ENCODE measurements at places on chromosomes 12 and 14.

GRCh38 chr12:108468196-108468968, 46.7 kb upstream of the FICD start:
- DNase-seq: peak; percentile 26

- no peak for DNase-seq
These were observed 54.5 kb upstream of the PRICKLE1 start for GRCh38 chr12:42643881-42644579.

- DNase-seq: no peak
These were observed 246.1 kb upstream of the CCDC196 start for GRCh38 chr14:66240105-66240504.

DNA sequence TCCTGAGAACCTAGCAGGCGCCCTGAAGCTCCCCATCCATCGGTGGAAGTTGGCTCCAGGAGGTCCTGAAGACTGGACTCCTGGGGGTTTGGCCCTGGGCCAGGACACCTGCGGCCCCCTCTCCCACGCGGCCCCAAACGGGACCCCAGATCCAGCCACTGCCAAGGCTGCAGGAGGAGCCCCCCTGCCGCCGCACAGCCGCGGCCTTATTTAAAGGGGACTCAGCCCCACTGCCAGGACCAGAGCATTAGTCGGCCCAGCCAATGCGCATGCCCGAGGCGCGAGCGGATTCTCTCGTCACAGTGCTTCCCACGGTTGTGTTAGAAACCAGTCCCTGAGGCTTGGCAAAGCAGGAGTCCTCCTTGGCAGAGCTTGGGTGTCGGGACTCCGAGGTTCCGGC, 775.2 kb upstream of the ALG10B start:
- DNase-seq: no peak

DNA sequence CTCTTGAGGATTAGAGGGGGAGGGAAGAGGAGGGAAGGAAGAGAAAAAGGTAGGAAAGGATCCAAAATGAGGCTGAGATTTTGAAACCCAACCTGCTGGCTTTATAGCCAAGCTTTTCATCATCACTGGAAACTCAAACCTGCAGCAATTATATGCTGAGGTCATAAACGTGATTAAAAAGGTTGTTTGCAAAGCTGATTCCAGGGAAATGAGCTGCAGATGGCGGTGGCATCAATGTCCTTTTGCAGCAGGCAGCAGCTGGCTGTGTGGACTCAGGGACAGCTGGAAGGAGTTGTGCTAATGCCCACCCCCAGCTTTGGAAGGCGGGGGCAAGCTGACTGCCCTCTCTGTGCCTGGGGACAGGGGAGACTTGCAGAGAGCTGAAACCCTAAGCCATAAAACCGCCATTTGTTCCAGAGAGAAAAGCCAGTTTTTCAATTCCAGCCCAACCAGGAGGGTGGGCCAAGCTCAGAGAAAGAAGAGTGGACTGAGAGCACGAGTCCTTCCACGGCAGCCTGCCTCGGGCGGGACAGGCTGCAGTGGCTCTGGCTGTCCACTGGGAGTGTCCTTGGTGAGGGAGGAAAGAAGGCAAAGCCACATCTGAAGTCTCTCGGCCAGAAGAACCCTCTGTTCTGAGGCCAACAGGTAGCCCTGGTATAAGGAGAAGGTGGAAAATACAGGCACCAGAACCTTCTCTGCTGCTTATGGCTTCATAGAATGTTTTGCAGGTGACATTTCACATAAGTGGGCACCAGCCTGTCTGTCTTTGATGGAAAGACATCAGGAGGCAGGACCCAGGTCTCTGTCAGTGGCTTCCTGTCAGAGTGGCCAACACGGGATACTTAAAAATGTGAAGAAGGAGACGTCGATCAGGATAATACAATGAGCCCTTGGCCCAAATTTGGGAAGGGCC, 90.7 kb downstream of the SINHCAF start:
- DNase-seq: peak; percentile 64

DNA sequence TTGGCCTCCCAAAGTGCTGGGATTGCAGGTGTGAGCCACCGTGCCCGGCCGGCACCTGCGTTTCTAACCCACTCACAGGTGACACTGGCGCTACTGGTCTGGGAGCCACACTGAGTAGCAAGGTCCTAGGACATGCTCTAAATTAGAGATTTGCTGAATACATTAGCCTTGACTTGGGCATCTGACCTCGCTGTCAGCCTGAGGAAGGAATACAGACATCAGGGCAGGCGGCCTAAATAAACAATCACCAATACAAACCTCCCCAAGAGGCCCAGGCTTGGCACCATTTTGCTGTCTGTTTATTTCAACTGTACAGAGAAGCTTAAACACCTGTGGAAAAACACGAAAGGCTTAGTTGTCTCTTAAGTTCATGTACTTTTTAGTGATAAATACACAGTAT, 27.5 kb downstream of the P2RX4 start:
- DNase-seq: no peak

GRCh38 chr12:107091989-107092641, 1.2 kb downstream of the CRY1 start:
- DNase-seq: peak; percentile 99

- DNase-seq: no peak
These were observed 129.0 kb downstream of the ASCL4 start for GRCh38 chr12:107903341-107904061.

GRCh38 chr14:68864361-68864750, 71.5 kb upstream of the ZFP36L1 start:
- DNase-seq: no peak

GRCh38 chr12:123506059-123506842, 27.3 kb downstream of the RILPL1 start:
- DNase-seq: no peak

- peak; percentile 25 for DNase-seq
These were observed 104.9 kb upstream of the NOVA1 start for GRCh38 chr14:26702721-26703230.

- no peak for DNase-seq
These were observed 22.0 kb upstream of the COL2A1 start for GRCh38 chr12:48026060-48026827.

DNA sequence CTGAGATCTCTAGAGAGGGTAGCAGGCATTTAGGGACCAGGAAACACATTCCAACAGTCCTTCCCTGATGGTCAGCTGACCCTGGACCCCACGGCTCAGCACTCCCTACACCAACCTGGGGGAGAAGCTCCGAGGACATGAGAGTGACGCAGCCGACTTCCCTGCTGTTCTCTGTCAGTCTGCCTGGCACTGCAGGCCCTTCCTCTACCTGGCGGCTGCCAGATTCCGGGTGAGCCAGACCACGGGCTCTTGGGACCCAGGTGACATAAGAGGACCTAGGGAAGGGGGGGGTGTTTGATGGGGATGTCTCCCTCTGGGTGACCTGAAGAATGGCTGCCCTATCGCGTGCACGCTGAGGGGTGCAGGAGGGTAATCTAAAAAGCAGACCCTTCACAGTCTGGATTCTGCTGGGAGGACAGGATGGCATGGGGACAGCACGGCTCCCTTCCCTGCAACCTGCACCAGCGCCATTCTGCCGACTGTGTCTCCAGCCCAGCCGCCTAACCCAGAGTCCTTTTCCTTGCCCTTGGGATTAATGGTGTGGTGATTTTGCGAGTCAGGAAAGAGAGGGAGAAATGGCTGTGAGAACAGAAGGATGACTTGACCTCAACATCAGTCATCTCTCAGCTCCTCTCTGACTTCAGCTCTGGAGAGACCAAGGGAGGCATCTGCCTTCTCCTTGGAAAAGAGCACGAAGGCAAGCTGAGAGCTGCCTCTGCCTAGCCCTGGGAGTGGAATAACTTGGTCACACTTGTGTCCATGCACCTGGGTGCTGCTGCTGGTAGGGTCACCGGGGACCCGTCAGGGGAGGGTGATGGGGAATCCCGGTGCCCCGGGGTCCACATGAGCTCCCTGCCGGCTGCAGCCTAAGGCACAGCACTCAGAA, 158.5 kb downstream of the CALM1 start:
- no peak for DNase-seq

- peak; percentile 97 for DNase-seq
These were observed 26.0 kb downstream of the PPFIBP1 start for GRCh38 chr12:27549801-27550652.

- no peak for DNase-seq
These were observed 82.3 kb downstream of the TNFAIP2 start for GRCh38 chr14:103205541-103205906.

DNA sequence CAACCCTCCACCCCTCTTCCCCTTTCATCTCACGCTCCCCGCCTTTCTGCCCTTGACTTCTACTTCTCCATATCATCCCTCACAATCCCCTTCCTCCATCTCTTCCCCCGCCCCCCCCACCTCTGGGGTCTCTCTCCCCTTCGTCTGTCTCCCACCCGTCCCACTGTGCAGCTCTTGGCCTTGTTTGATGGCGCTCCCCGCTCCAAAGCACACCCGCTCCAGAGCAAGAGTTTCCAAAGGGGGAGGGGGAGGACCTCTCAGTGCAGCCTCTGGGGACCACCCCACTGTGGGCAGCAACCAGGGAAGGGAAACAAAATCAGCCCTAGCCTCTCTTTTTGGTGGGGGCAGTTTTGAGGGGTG, 774 bp downstream of the CHGA start:
- DNase-seq: no peak

- no peak for DNase-seq
These were observed 60.1 kb downstream of the DIP2B start for GRCh38 chr12:50564948-50565297.

DNA sequence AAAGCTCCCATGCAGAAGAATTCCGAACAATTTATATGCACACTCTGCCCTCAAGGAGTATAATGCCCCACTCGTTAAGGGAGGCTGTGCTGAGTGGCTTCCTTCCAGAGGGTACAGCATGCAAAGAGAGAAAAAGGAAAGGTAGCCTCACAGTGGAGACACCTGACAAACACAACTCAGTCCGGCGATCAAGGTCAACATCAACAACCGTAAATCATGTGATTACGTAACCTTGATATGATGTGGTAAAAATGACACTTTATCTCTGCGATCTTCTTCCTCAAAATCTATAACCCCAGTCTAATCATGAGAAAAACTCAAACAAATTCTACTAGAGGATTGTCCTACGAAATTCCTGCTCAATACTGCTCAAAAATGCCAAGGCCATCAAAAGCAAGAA, 400.5 kb upstream of the CCDC196 start:
- no peak for DNase-seq

GRCh38 chr14:100443603-100444002, 120.5 kb downstream of the SLC25A47 start:
- no peak for DNase-seq

DNA sequence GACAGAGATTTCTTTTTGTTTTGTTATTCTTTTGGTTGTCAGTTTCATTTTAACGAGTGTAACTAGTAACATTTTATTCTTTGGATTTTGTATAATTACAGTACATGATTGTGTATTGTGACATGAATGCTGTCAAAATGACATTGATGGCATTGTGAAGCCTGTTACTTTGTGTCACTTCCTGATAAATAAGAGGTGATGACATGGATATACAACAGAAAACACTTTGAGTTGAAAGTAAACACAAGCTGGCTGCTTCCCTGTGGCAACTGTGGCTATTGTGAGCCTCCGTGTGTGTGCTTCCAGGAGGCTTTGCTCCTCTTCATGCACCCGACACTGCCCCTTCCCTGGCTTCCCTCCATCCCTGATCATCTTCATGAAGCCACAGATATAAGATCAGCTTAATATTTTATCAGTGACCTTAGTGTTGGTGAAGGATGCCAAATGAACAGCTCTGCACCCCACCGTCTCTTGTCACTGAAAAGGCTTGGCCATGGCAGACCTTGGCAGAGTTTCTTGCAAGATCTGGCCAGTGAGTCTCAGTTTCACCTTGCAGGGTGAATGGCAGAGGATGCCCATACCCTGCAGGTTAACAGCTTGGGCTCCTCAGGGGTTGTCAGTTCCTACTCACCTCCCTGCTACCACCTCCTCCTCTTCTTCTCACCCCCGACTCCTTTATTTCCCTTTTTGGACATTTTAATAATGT, 191.9 kb downstream of the EPS8 start:
- no peak for DNase-seq

DNA sequence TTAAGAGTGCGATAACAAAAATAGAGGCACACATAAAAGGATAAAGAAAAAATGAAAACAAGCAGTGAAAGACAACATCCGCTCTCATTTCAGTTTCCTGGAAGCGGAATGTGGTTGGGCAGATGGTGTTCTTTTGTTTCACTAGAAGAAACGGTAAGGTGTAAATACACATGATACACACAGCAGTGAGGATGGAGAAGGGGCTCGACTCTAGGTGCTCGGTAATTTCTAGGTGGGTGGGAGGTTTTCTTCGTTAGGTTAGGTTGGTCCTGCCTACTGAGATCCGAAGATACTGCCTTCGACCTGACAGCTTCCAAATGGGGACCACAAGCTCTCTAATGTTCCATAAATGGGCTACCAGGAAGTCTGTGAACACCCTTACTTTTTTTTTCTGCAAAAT, 1082.5 kb downstream of the BCL11B start:
- DNase-seq: no peak

DNA sequence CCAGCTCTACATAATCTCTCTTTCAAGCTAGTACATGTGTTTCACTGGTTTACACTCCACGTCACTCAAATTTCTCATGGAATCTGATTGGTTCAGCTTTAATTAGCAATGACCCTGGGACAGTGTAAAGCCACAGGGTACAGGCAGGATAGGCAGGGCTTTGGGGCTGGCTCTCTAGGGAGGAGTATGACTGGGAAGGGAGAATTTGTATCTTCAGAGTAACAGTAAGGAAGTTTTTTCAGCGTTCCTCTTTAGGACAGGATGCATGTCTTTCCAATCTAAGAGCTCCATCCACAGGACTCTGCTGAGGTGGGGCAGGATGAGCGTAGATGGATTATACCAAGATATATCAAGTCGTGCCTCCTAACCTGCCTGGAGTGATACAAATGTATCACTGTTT, 112.0 kb upstream of the CLEC14A start:
- no peak for DNase-seq

GRCh38 chr14:43165651-43166050, 1341.4 kb downstream of the FSCB start:
- no peak for DNase-seq

- no peak for DNase-seq
These were observed 5.8 kb upstream of the FRS2 start for GRCh38 chr12:69464428-69464827.

DNA sequence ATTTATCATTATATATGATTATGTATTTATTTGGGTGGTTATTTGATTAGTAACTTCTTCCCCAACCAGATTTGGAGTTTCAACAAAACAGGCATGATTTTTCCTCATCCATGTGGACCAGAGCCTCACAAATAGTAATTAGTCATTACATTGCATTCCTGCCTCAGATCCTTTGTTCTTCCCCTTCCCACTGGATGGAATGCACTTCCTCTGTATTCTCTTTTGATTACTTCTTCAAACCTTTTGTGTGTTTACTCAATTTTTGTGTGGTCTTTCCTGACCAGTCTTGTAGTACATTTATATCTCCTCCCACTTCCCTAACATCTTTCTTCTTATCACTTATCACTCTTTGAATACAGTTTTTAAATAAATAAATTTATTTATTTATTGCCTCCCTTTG, 15.5 kb downstream of the SYT1 start:
- no peak for DNase-seq

DNA sequence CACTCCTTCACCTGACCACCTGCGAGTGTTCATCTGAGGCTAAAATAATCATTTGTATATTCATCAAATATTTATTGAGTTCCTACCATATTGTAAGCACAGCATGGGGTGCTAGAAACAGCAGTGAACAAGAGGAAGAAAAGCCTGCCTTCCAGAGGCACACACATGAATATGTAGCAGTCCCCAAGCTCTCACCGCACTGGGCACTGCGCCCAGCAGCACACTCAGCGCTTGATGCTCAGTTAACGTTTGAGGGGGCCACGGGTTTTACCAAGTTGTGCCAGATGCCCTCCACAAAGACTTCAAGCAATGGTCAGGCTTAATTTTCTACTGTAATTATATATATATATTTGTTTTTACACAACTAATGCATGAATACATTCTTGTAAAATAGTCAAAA, 52.0 kb downstream of the HELB start:
- DNase-seq: no peak

- DNase-seq: no peak
These were observed 7.9 kb downstream of the EIF2B2 start for GRCh38 chr14:75010472-75011093.

Data from mesenchymal stem cell (in vitro differentiated cells and primary cell).